ENCODE measurements at places on chromosomes 2 and 18.

GRCh38 chr2:46365913-46366667 lies 68.9 kb downstream of the EPAS1 start:
- no peak for DNase-seq

GRCh38 chr2:178225006-178225805 lies 30.9 kb downstream of the OSBPL6 start:
- no peak for DNase-seq

DNA sequence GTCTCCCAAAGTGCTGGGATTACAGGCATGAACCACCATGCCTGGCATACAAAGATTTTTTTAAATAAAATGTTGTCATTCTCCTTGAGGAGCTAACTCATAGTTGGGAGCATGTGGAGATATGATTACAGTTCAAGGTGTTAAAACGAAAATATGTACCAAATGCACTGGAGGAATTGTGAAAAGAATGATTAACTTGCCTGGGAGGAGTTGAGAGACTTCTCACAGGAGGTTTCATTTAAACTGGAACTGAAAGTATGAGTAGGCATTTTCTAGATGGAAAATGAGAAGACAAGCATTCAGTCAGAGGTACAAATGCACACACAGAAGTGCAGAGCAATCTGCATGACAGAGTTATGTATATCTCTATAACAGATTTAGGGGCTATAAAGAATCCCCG lies 126.6 kb upstream of the PDE1A start:
- no peak for DNase-seq

DNA sequence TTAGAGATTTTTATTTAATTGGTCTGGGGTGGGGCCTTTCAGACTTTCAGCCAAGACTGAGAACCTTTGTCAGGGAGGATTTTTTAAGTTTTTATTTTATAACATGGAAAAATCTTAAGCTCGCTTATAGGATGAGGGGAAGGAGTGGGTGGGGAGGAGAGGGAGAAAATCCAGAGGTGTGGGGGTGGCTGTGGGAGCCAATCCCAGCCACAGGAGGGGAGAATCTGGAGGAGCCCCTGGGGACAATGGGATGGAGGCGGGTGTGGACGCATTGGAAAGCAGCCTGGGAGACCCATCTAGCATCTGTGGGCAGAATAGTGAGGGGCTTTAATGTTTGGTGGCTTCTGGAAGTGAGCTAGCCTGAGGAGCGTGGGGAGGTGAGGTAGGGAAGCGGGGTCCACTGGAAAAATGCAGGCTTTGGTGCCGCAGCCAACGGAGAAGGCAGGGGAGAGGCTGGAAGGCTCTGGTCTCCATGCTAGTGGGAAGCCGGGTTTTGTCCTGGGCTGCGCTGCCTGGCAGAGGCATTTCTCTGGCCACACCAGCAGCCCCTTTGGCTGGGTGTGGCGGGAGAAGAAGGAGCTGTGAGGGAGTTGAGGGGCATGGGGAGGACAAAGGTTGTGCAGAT lies 11.5 kb upstream of the INPP5D start:
- DNase-seq, result no peak

- DNase-seq, result no peak
Measured at GRCh38 chr18:33821503-33821902, 243.5 kb downstream of the ASXL3 start.

DNA sequence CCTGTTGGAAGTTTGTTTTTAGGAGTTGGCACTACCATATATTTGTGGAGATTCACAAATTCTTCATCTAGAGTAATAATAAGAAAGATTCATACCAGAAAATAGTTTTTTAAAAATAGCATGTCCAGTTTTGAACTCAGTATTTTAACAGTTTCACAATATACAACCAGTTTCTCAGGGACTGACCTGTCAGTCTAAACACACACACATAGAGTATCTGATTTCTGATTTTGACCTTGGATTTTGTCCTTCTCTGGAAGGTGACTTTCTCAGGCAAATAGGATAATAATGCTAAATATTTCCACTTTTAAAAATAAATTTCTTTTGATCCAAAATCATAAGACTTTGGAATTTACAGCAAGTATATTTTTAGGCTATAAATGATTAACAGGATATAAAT lies 32.0 kb downstream of the MFSD6 start:
- DNase-seq, result no peak

DNA sequence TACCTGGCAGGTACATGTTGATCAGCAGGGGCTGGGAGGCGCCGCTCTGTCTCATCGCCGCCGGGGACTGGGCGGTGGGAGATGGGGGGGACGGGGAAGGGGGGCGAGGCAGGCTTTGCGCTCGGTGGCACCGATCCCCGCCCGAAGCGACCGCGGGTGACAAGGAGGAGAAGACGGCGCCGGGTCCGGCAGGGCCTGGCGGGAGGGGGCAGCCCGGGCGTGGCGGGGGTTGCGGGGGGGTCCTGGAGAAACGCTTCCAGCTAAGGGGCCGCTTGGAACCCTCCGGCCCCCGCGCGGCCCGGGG lies at the start of gene FEV:
Gene FEV (minus strand): TSS at position 164 of the 304 bp plus-strand sequence. CDS start 109 bp downstream, at position 55.
- DNase-seq, result no peak

DNA sequence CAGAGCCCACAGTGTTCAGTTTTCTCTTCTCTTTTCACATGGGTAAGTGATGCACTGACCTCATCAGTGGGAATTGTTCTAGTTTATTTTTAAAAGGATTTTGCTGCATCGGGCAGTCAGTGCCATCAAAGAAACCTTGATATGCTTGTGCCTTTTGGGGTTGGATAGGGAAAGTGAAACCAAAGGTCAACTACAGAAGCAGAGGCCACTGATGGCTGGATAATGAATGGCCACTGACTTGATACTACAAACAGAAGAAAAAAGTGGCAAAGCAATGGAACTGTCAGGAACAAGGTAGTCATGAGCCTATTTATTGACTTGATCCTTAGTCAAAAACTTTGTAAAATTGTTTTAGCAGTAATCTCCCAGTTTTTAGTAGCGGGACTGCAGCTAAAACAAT lies 636.3 kb upstream of the ZEB2 start:
- DNase-seq, result no peak

- no peak for DNase-seq
Measured at GRCh38 chr2:84705858-84706257, 175.0 kb downstream of the TRABD2A start.

DNA sequence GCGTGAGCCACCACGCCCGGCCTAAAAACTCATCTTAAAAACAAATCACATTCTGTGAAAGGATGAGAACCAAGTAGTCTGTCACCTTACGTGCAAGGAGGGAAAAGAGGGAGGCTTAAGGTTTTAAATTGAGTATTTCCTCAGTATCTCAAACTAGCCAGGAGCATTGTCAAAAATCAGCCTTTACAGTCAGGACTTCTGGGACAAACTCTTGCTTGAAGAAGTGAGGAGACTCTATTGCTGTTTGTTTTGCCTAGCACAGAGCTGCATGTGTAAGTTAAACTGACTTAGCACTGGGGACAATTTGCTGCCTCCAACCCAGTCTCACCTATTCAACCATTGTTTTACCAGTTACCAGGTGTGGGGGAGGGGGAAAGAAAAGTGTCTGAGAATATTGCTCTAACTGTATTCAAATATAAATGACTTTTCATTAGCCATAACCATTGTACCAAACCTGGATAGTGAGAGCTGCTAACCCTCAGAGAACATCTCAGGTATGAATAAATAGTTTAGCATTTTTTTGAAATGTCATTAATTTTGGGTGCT lies 3.6 kb downstream of the INO80D start:
- DNase-seq, result no peak

DNA sequence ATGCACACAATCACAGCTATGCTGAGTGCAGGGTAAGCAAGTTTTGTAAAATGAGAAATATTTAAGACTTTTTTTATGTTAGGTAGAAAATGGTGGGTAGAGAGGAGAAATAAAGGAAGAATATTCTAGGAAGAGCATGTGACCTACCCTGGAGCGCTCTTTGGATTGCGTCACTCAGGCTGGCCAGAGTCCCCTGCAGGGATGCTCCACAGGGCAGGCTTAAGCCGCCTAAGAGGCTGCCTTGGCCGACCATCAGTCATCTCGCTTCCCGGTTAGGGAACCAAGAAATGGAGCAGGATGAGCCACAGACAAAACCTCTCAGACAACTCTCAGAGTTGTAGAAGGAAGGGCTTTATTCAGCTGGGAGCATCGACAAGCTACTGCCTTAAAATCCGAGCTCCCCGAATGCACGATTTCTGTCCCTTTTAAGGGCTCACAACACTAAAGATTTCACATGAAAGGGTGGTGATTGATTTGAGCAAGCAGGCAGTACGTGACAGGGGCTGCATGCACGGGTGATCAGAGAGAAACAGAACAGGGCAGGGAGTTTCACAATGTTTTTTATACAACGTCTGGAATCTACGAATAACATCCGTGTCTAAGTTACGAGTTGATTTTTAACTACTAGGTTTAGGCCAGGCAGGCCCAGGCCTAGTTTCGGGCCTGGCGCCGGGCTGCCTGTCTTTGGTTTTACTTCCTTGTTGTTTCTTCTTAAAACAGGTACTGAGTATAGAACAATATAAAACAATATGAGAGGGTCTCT lies 1072.0 kb downstream of the CBLN2 start:
- DNase-seq, result no peak

GRCh38 chr2:95258271-95258670 lies 16.0 kb upstream of the PROM2 start:
- no peak for DNase-seq

DNA sequence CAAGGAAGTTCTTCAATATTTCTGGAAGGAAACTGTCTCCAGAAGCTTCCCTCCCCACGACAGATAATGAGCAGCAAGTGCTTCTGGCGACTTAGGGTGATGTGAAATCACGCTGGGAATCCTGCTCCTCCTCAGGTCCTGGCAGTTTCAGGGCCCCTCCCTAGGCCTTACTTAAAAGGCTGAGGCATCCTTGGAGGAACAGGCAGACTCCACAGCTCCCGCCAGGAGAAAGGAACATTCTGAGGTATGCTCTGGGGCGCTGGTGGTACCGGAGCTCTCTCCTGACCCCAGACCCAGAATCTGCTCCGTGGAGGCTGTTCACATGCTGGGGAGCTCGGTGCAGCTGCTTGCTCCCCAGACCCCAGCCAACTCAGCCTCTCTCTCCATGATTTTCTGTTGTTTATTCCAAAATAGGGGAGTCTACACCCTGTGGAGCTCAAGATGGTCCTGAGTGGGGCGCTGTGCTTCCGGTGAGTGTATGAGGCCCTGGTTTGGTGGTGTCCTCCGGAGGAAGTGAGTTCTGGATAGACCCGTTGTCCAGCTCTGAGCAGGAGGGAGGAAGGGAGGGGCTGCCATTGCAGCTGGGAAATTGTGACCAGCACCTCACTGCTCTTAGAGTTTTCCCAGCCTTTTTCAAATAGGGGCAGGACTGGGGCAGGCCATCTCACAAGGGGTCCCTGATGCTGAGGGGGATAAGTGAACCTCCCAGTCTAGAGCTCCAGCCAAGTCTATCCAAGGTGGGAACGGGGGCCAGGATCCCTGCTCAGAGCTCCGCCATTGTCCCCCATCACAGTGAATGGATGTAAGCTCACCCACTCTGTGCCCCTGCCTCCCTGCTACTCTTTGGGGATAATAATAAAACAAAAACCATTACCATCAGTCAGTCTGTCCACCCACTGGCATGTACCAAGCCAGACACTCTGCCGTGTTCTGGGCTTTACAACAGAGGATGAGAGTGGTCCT lies at the start of gene IL36RN:
Gene IL36RN (plus strand): TSS at position 201 of the 963 bp plus-strand sequence. CDS start 241 bp downstream, at position 442.
- DNase-seq, result no peak

DNA sequence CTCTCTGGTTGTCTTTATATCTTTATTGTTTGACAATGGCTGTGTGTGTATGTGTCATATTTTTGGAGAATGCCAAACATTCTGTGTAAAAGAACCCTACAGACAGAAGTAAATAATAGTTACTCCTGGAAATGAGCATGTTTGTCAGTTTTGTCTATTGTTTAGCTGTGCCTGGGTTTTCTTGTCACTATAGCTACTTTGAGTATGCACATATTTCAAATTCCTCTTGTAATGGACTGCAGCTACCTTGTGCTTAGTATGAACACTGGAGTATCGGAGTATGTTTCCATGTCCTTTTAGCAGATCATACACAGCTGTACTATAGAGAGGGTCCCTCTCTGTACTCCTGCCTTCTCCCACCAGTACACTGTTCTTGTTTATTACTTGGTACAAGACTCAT lies 58.0 kb upstream of the DOCK10 start:
- no peak for DNase-seq

GRCh38 chr2:71799013-71799575 lies 345.7 kb downstream of the DYSF start:
- DNase-seq, result no peak

DNA sequence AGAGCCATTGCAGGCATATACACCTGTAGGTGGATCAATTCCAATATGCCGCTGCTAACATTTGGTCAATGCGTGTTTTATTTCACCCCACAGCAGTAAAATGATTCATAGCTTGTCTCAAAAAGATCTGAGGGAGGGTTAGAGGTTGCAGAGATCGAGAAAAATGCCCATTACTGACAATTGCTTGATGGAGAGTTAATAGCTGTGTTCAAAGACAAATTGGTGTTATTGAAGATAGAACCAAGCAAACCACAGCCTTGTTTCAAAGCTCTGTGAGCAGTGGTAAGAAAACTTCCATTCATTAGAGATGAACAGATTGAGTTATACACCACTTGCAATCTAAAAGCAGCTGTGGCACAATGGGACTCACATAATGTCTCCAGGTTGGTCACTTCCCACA lies 95.4 kb downstream of the KCNE4 start:
- DNase-seq, result no peak

DNA sequence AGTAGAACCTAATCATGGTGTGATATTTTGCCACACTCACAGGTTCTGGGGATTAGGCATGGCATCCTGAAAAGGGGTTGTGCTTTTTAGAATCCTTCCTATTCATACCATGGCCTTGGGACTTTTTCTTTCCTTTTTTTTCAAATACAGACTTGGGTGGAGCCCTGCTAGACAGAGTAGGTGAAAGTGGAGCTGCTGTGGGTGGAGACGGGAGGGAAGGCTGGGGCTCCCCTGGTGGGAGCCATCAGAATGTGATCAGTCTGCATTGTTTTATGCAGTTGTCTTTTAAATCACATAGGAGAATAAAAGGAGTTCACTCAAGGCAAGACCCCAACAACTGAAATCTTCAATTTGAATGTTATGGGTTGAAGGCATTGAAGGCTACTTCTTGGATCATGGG lies 130.2 kb downstream of the VAPA start:
- DNase-seq, result no peak

GRCh38 chr2:43406651-43407279 lies 180.4 kb upstream of the ZFP36L2 start:
- no peak for DNase-seq

DNA sequence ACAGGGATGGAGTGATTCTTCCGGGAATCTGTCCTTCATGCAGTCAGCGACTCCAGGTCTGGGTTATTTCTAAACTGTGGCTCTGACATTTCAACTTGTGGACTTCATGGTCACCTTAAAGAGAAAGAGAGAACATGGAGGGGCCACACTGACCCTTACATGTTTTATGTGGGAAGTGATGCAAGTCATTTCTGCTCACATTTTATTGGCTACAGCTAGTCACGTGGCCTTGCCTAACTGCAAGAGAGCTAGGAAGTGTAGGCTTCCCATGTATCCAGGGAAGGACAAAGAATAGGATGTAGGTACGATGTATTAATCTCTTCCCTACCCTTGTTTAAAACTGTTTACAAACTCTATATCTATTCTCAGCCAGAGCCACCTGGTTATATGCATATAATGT lies 30.3 kb upstream of the AFTPH start:
- no peak for DNase-seq

- DNase-seq, result peak; percentile 3
Measured at GRCh38 chr2:217610401-217610814, 392.4 kb downstream of the TNS1 start.

GRCh38 chr2:241660593-241661213 lies 23.2 kb downstream of the ATG4B start:
- DNase-seq, result no peak

Measured in activated gamma-delta T cell treated with anti-CD3 and anti-CD28 coated beads, Interleukin-2, amount 50 U/mL, for 16 hours (primary cell).